ENCODE measurements at places on chromosomes 6 and 20.
A peak's percentile ranks its signal among the peaks of the same experiment; 100 is the strongest.

- DNase-seq, result no peak
Observed at GRCh38 chr6:98980819-98981218, 33.1 kb upstream of the FBXL4 start.

- no peak for DNase-seq
Observed at GRCh38 chr20:61901392-61902220, 164.1 kb downstream of the TAF4 start.

- DNase-seq, result no peak
Observed at GRCh38 chr6:6614096-6614982, 25.8 kb downstream of the LY86 start.

DNA sequence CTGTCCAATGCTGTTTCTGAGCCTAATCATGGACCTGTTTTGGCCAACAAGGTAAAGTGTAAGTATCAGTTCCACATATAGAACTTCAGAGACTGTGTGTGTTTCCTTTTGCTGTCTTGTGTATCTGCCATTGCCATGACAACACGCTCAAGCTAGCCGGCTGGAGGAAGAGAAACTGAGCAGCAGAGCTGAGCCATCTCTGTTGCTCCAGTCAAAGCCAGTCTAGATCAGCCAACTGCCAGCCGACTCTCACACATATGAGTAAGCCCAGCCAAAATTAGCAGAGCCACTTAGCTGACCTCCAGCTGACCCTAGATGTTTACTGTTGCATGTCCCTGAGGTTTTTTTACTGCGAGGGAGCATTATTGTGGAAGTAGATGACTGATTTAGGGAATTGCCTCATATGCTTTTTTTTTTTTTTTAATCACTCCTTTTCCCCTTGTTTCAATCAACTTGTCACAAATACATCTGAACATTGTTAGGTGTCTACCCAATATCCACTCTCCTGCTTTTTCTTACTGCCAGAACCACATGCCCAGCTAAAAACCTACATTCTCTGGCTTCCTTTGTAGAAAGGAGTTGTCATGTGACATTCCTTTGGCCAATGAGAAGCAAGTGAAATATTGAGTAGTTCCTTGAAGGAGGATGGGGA, 304.3 kb upstream of the SUPT3H start:
- DNase-seq, result no peak

GRCh38 chr6:21742238-21742660, 148.7 kb downstream of the SOX4 start:
- DNase-seq, result no peak

DNA sequence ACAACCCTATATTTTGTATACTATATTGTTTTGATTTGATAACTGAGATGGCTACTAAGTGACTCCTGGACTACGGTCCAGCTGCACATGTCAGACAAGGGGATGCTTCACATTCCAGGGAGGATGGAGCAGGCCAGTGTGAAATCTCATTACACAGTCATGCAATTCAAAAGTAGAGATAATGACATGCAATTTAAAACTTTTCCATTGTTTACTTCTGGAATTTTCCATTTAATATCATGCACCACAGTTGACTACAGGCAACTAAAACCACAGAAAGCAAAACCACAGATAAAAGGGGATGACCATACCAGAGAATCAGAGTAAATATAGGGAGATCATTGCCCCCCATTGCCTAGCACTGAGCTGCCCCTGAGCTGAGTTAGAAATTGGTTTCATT, 366.4 kb downstream of the BTBD9 start:
- DNase-seq, result no peak

- no peak for DNase-seq
Observed at GRCh38 chr6:162887981-162888689, 160.4 kb downstream of the PACRG start.

GRCh38 chr6:130000526-130001421, 17.6 kb upstream of the L3MBTL3 start:
- no peak for DNase-seq

DNA sequence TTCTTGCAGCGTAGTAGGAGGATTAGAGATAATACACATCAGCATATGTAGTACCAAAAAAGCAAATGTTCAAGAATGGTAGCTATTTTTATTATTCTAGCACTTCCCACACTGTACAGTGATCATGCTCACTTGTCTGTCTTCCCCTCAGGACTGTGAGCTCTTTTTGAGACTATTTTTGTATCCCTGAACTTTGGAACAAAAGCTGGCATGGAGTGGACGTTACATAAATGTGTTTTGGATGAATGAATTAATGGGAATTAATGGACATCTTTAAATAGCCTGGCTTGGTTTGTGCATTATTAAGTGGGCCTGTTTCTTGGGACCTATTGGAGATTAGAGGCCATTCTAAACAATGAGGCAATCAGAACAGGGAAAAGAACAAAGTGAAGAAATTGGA, 243.7 kb downstream of the CD83 start:
- no peak for DNase-seq

DNA sequence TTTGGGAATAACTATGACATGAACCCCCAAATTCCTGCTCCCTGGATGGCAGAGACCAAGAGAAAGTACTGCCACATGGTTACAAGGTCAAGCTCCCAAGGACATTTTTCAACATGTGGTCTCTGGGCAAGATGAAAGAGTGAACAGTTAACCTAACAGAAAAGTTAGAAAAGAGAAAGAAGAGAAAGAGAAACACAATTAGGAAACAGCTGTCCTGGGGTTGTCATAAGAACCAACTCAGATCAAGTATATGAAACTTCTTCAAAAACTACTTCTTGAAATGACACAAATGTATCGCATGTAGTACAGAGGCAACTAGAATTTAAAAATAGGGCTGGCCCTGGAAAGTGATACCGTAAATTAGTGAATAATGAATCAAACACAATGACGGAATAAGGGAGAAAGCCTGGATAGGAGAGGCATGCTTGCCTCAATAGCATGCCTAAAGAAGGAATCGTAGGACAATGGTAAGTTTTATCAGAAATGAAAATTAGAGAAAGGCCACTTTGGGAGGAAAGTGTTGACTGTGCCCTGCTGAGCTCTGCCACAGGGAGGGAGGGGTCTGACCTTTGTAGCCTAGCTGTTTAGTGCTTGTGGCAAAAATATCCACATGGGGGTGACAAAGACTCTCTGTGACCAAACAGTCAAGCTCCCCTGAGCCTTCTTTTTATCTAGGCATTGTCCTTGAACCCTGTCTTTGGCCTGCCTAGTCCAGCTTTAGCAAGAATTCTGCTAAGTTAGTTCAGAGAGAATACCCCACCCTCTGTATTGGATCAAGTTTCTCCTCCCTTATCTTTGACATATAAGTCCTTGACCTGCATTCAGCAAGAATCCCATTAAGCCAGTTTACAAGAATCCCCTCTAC, 4.3 kb upstream of the DCBLD1 start:
- DNase-seq, result no peak

- no peak for DNase-seq
Observed at GRCh38 chr20:12395353-12395752, 477.7 kb downstream of the BTBD3 start.

DNA sequence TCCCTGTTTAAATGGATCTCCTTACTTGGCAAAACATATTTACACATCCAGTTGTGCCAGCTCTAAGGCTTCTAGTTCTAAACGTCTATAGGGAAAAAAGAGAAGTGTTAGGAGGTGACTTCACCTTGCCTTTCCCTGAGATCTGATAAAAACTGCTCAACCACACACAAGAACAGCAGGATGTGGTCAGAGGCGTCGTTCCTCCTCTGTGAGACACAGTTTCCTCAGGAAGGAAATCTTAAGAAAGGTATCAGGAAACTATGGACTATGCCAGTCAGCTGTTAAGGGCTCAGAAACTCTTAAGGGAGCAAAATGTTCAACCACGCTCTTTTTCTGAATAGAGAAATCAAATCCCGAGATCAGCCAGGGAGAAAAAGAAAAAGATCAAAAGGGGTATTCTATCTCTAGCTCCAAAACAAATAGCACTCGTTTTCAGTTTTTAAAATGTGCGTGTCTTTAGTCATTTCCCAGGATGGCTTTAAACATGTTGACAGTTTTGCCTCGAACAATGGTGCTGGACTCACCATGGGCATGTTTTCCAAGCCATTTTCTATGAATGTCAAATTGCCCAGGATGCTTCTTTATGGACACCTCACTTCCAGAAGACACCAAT, 154.5 kb downstream of the HACE1 start:
- no peak for DNase-seq

- no peak for DNase-seq
Observed at GRCh38 chr20:56453352-56453751, 15.1 kb upstream of the RTF2 start.

DNA sequence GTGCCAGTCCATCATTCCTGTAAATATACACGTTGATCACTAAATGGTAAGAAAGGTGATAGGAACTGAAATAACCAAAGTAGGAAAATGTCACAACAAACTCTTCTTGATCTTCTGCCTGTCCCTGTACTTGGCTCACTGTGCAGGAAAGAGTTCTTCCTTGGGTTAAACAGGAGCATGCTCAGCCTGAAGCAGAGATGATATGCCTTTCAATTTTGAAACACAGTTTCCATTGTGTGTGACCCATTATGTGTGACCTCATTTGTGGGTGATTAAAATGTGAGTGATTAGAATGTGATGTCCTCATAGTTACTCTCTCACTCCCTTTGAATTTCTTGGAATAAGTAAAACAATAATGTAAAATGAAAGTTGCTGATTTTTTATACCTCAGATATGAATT, 427.2 kb upstream of the AGPAT4 start:
- DNase-seq, result no peak

DNA sequence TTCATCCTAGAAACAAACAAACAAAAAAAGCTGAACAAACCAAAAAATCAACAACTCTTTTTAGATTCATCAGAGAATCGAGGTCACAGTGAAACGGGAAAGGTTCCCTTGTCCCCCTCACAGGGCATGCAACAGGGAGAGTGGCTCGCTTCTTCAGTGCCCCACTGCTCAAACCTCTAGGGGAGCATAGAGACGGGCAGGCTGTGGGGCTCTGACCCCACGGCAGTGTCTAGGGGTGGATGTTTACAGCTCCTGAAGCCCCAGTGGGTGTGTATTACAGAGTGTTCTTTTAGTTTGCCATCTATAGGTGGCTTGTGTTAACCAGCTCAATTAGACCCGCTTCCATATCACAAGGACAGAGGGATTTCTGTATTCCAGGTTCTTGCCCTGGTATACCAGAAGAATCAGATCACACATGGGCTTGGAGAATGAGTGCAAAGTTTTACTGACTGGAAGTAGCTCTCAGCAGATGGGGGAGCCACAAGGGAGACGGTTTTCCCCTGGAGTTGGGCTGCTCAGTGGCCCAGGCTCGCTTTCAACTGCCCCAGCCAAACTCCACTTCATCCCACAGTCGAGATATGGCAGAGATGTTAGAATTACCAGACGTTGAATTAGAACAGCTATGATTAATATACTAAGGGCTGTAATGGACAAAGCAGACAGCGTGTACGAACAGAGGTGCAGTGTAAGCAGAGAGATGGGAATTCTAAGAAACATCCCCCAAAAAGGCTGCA, 192.6 kb upstream of the CST7 start:
- no peak for DNase-seq

GRCh38 chr6:13367396-13367795, 39.1 kb upstream of the TBC1D7 start:
- peak; percentile 45 for DNase-seq

GRCh38 chr6:117538615-117539014, 56.1 kb downstream of the DCBLD1 start:
- DNase-seq, result no peak

DNA sequence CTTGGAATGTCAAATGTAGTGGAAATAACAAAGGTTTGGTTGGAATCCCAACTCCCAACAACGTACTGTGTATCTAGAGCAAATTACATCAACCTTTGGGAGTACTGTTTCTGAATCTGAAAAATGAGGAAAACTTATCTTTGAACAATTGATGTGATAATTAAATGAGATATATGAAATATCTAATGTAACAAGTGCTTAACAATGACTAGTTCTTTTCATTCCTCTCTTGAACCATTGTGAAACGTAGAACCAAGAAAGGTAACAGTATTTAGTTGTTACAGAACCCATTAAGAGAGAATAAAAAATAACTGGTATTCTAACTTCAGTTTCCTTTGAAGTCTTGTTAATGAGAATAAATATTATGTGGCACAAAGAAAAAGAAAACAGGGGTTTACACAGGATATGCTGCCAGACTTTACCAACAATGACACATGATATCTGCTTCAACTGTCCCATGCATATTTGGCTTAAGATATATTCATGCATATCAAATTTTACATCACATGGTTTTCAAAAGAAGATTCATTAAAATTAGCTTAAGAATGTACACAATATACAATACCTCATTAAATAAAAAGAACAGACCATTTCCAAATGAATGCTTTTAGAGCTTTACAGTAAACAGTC, 111.8 kb downstream of the ATG5 start:
- DNase-seq, result no peak

DNA sequence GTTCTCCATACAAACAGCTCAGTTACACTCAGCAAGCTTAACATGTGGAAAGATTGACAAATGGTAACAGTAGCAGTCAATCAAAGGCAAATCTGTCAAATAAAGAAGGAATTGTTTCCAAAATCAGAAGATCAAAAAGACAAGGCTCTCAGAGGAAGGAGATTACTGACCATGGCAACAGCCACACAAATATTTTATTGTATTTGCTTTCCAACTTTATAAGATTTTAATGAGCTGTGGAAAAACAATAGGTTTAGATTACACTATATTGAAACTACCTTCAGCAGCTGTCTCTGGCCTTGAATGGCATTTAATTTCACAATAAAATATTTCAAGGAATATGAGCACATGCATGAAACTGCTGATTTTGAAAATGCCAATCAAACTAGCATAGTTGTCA, 1143.9 kb upstream of the GJE1 start:
- DNase-seq, result no peak

- DNase-seq, result peak; percentile 7
Observed at GRCh38 chr6:111113336-111114086, 26.2 kb downstream of the SLC16A10 start.

DNA sequence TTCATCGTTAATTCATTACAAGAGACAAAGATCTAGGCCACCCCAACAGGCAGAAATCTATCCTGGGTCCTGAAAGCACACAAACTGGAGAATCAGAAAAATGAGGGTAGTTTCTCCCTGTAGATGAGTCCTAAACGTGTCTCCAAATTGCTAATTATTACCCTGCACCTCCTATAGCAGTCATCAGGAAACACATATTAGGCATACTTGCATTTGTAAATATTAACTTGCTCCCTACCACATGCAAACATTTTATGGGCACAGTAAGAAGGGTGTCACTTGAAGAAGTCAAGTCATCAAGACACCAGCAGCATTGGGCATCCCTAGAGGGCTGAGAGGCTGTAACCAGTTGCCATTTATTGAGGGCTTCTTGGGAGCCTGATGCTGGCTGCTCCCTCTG, 17.9 kb upstream of the SIRPB1 start:
- DNase-seq, result no peak

GRCh38 chr20:23920408-23921325, 41.1 kb upstream of the CST5 start:
- DNase-seq, result no peak

GRCh38 chr20:37915434-37915787, 12.5 kb downstream of the VSTM2L start:
- DNase-seq, result no peak

- no peak for DNase-seq
Observed at GRCh38 chr6:89642956-89643355, 4.4 kb upstream of the LYRM2 start.

All from NCI-H2227 treated with DMSO at 0.1 percent for 48 hours (cell line).